Gastroesophageal sphincter (tissue), 4 donors: ENCODE measurements at places on chromosomes 11 and 22.

DNA sequence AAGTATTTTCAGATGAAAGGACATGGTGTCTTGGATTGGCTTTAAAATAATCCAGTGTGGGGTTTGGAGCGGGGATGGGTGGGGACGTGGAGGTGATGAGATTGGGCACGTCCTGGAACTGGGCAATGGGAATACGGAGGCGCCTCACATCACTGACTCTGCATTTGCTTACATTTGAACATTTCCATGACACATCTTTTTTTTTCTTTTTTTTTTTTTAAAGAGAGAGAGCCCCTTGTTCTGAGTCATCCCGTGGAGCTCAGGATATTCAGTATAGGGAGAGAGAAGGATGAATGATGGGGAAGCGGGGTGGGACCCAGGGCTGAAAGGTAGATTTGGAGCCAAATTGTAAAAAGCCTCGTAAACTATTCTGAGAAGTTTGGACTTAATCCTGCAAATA lies 142.7 kb downstream of the FBXO7 start:
- peak; percentile 31 for ATAC-seq

GRCh38 chr11:3197044-3197695 lies 21.4 kb downstream of the MRGPRG start:
- no peak for ATAC-seq

- peak; percentile 30 for ATAC-seq
Observed at GRCh38 chr11:44760477-44760872, 33.7 kb downstream of the TSPAN18 start.

DNA sequence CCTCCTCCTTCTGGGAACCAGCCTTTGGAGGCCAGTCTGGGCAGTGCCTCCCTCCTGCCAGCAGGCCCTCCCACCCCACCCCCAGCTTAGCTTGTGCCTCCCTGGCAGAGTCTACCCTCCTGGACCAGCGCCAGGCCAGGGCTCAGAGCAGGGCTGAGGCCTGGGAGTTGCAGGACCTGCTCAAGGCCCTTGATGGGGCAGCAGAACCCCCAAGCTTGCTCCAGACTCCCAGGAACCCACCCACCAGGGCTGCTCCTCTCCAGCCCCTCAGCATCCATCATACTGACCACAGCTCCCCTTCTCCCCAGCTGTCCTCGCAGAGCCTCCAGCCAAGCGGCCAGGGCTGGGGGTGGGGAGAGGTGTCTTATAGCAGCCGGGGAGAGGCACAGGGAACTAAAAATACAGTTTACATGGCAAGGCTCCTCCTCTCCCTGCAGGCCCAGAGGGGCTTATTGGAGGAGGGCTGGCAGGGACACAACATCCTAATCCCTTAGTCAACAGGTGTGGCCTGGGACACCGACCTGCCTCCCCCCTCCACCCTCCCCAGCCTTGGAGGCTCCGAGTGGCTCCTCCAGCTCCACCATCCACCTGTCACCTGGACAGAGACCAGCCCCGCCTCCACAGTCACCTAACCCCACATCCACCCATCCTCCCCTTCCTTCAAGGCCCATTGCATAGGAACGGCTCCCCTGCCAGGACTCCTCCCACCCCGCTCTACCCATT lies 5.2 kb upstream of the MB start:
- ATAC-seq: peak; percentile 24

DNA sequence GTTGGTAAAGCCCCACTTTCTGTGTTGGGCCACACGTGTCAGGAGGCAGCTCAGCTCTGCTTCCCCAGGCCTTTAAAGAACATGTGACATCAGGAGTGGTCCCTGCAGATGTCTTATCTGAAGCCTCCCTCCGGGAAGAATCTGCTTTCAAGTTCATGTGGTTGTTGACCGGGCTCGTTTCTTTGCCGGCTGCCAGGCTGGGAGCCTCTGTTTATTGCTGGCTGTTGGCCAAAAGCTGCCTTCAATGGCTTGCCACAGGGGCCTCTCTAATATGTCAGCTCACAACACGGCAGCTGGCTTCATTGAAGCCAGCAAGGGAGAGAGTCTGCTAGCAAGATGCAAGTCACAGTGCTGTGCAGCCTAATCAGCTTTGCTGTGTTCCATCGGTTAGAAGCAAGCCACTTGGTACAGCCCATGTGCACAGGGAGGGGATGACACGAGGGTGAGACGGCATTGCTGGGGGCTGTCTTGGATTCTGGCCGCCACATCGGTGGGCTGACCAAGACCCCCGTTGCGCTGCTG lies 14.6 kb downstream of the MRGPRF start:
- no peak for ATAC-seq

- ATAC-seq: no peak
Observed at GRCh38 chr11:42657169-42657568, 654.6 kb upstream of the API5 start.

GRCh38 chr11:71381781-71382505 lies 66.2 kb downstream of the DHCR7 start:
- no peak for ATAC-seq

DNA sequence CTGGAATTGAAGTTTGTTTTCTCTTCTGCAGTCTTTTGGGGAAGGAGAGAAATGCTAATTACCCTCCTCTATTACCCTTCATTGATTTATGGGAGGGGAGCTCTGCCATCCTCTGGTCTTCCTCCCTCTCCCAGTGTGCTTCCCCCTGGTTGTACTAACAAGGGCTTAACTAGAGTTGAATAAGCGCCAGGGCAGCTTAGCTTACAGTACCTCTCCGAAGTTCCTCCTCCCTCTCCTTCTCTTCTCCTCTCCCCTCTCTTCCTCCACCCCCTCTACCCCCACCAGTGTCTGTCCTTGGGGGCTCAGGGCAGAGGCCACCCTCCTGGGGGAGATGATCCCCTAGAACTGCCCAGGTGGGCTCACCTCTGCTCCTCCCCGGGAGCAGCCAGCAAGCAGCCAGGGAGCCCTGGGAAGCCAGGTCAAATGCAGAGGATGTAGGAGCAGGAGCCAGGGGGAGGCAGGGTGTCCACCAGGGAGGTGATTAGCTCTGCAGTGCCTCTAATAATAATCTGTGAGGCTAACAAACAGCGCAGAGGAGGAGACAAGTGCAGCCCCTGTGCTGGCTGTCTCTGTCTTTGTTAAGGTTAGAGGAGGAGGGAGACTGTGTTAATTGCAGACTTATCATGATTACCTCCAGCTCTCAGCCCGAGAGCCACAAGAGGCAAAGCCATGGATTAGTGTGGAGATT lies 191.6 kb upstream of the CADM1 start:
- no peak for ATAC-seq

- ATAC-seq: no peak
Observed at GRCh38 chr11:1049911-1050580, 13.5 kb upstream of the MUC6 start.

GRCh38 chr11:67680696-67681470 lies 6.5 kb upstream of the ALDH3B2 start:
- ATAC-seq: no peak

DNA sequence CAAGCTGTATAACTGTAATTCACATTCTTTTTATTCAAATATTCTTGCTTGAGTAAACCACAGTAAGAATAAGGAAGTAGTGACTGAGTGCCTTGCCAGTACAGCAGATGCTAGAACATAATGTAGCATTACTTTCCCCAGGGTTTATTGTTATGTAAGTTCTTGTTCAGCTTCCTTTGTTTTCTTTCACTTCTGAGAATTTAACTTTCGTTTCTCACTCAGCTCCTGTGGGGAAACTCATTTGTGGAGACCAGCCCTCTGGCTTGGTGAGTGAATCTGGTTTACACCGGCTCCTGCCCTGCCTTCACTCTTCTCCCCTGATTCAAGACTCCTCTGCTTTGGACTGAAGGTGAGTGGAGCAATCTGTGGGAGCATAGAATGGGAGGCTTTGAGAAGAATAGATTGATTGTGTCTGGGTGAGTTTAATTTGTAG lies at the start of gene TRIM22:
Gene TRIM22 (plus strand): TSS at position 240 of the 433 bp plus-strand sequence. CDS start 6,443 bp downstream, outside the sequence.
- peak; percentile 62 for ATAC-seq

DNA sequence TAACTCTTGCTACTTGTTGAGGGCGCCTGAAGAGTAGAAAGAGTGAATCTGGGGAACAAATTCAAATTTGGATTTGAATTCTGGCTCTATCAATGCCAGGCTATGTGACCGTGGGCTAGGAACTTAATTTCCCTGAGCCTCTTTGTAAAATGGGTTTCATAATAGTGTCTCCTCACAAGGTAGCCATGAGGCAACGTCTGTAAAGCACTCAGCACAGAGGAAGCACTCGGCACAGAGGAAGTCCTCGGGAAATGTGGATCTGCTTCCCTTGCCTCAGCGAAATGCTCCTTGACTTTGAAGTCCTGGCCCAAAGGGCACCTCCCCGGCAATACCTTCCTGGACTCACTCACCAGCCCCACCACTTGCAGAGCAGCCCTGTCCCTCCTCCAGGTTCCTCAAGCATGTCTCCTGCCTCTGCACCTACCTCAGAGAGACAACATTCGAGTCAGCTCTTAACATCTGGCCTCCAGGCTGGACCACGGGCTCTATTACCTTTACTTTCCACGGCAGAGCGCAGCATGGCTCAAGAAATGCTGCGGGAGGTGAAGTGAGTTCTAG lies 17.7 kb downstream of the CD6 start:
- ATAC-seq: no peak

GRCh38 chr11:70625582-70626518 lies 227.5 kb downstream of the CTTN start:
- ATAC-seq: no peak

DNA sequence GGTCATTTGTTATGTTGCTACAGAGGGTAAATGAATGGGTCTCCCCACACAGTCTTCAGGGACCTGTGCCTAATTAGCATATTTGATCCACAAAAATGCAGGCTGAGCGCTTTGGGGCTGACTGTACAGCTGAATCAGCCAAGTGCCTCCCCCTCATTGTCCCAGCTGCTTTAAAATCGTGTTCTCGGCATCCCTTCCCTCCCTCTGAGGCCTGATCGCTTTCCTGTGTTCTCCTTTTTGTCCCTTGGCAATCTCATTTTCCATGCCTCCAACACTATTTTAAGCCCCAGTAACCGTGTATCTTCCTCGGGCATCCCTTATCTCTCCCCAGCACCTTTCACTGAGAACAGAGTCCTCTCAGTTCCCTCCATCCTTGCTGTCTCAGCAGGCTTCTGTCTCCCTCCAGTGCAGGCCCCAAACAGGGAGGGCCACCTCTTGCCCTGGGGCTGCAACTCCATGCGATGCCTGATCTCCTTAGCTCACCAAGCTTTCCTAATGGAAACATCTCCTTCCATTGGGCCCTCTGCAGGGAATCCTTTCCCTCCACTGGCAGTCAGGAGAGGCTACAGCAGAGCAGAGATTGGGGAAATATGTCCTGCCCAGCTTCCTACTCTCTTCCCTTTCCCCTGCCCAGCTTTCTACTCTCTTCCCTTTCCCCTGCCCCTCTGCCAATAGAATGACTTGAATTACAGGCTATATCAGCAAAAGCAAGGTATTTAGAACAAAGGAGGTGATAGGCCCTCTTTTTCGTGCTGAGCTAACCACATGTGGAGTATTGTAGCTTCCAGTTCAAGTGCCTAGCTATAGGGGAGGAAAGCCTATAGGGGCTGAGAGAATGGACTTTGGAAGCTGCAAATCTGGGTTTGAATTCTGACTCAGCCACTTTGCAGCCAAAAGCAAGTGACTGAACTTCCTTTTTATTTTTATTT lies 13.8 kb downstream of the UQCR10 start:
- ATAC-seq: no peak

GRCh38 chr11:59062602-59063529 lies 23.2 kb upstream of the GLYATL1B start:
- ATAC-seq: no peak
